ENCODE measurements at places on chromosomes 7 and 10.

- DNase-seq = no peak
These were observed 2.2 kb upstream of the ATP6V1F start for GRCh38 chr7:128860158-128861073.

DNA sequence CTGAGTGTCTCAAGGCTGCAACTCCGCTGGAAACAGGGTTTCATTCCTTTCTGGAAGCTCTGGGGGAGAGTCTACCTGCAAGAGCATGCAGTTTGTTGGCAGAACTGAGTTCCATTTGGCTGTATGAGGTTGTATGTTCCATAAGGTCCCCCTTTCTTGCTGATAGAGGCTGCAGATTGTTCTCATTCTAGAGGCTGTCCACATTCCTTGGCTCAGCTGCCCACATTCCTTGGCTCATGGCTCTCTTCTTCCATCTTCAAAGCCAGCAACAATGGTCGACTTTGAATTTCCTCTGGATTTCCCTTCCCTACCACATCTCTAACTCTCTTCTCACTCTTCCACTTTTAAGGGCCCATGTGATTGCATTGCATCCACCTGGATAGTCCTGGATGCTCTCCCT, 147.3 kb upstream of the CDCA7L start:
- DNase-seq = no peak

DNA sequence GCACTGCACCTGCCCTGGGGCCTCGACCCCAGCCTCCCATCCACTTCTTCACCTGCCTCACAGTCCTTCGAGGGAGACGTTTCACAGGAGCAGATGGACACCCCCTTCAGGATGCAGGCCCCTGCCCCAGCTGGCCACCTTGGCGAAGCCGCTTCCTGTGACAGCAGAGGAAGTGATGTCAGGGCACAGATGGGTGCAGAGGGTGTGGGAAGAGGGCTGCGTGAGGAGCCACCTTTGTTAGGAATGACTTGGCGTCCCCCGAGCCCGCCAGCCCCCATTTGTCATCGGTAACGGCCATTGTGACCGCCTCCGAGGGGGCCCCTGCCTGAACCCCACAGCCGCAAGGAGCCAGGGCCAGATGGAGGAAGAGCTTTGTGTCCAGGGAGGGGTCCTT, 47.4 kb upstream of the SLC29A3 start:
- DNase-seq = no peak

DNA sequence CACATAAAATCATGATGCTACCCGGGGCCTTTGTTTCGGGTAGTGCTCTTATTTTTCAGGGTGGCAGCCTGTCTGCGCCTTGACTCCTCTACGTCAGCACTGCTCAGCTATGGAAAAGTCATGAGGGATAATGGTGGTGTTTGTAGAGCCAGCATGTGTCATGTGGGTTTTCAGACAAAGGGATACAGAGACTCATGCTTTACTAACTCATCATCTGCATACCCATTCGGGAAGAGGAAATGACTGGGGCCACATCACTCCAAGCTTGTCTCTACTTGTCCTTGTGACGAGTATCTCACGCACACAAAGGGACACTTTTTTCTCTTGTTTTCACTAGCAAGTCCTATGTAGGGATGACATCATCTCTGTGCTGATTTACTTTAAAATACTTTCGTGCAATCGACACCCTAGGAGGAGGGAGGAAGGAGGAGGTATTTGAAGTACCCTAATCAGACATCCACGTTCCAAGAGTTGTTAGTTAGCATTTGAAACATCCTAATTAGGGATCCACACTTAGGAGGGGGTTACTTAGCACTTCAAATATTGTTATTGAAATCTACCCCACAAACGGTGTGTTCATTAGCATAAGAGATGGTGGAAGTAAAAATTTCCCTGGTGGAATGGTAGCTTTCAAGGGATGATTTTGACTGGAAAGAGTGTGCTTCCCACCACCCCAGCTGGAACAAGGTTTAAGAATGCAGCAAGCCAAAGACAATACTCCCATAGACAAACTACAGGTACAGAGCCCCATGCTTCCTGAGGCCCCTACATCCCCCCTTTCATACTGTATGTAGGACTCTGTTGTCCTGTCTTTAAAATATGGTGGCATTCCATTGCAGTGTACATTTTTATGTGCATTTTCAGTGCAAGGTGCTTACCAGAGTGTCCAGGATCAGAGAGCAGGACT, 52.0 kb downstream of the THNSL1 start:
- DNase-seq = no peak

- DNase-seq = no peak
These were observed 14.4 kb downstream of the TAS2R41 start for GRCh38 chr7:143492043-143492471.

- DNase-seq = no peak
These were observed 31.4 kb upstream of the FAM133B start for GRCh38 chr7:92621561-92622023.

DNA sequence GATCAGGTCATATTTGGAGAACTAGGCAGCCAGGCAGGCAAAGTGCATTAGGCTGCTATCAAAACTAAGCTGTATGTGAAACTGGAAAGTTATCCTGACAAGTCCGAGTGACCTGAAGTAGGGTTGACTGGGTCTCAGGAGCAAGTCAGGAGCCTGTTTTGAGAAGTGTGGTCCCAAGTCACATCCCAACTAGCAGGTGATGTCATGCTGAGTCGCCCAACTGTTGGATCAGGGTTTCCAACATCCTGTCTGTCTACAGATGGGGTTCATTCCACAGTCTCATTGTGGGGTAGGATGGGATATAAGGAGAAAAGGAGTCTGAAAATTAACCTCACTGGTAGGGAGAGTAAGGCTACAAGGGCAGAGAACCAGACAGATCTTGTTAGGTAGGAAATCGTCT, 27.0 kb downstream of the SLC26A4 start:
- no peak for DNase-seq

DNA sequence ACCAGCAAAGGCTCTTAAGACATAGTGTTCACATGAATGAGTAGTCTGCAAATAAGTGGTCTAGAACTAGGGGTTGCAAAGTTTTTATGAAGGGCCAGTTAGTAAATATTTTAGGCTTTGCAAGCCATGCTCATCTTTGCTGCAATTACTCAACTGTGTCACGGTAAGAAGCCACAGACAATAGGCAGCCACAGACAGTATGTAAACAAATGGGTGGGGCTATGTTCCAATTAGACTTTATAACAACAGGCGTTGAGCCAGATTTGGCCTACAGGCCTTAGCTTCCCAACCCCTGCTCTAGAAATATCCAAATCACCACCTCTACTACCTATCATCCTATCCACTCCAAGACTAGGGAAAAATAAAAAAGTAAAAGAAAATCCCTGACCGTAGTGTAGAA, 9.2 kb downstream of the IKZF5 start:
- no peak for DNase-seq

- no peak for DNase-seq
These were observed 182.2 kb downstream of the PHF14 start for GRCh38 chr7:11155883-11156282.

- DNase-seq = no peak
These were observed 94.3 kb upstream of the AFAP1L2 start for GRCh38 chr10:114498413-114499111.

GRCh38 chr10:53697038-53697437, 924.5 kb upstream of the MBL2 start:
- no peak for DNase-seq

DNA sequence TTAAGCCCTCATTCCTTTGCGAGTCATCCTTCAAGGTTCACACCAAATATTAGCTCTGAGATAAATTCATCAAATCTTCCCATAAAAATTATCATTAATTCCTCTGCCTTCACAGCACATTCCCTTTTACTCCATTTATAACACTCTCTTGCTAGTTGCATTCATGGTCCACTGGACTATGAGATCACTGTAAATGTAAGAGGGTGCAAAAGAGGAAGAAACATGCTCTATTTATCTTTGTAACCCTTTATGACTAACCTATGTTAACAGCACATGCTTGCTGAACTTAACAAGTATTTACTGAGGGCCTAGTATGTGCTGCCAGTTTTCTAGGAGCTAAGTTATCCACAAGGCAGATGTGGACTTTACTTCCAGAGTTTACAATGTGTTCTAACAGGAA, 86.7 kb upstream of the TMEM168 start:
- no peak for DNase-seq

DNA sequence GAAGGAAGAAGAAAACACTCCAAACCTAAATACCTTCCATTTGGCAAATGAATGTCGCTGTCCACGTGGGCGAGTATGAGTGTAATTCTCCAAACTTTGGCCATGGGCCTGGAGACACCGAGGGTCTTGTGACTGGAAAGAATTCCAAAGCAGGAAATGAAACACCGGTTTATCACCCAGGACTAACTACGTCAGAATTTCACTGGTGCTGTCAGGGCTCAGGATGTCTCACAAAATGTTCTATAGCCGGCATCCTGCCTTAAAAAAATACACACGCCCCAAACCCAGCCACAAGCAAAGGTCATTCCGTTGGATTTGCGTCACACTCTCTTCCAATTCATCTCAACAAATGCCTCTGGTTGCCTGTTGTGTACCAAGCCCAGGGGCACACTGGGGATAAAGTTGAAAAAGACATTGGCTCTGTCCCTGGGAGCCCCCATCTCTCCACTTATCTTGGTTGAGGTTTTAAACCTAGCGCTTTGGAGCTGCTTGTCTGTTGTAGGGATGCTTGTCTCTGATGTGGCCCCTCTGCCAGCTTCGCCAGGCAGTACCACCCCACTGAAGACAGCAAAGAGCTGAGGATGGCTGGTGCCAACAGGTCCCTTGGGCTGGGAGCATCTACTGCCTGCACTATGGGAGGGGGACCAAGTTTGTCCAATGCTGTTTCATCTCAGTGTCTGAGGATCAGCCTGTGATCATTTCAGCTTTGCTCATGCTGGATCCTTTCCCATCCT, 31.2 kb downstream of the GSTO2 start:
- DNase-seq = no peak
